Inflammatory macrophage (primary cell): ENCODE measurements at places on chromosomes 2 and 18.

- no peak for DNase-seq
Observed at GRCh38 chr2:182208421-182208820, 218.4 kb downstream of the PDE1A start.

DNA sequence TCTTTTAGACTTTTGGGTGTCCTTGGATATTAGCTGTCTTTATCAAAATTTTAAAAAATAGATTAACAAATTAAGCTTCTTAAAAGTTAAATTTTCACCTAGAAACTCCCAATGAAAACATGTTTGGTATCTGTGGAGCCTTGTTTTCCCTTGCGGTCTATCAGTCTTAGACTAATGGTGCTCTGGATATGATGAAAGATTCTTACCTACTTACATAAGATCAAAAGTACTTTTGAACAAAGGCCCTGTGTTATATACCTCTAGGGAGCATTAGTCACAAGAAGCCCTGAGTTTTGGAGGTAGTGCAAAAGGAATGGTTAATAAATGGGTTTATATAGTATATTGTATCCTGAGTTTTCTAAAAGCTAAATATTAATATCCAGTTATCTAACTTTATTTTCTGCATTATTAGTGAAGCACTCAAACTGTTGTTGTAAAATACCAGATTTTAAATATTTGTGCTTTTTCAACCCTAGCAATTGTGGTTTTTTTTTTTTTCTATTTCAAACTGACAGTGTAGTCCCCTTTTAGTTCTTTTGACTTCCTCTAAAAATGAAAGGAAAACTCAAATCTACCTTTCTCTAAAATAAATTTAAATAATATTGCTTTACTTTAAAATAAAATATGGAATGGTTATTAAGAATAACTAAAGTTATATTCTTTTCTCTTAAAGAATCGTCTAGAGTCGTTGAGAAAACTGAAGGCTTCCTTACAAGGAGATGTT is 18.1 kb downstream of the NDC80 start:
- no peak for DNase-seq

DNA sequence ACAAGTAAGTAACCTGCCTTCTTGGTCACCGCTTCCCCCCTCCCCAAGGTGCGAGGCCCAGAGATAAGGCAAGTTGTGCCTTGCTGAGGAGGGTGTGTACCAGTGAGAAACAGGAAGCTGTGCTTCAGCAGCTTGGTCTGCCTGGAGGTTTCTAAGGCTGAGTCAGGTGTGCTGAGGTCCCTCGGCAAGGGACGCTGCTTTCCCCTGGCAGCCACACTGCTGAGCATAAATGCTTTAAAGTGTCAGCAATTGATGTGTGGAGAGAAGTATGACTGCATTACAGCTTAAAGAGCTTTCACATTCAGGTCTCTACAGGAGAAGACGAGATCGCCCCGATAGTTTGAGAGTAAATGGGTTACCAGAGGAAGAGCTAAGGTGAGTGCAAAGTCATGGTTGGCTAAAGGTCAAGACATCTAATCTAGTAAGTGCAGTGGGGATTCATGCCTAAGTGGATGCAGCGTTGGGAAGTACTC is 86.9 kb downstream of the LIMS1 start:
- no peak for DNase-seq

DNA sequence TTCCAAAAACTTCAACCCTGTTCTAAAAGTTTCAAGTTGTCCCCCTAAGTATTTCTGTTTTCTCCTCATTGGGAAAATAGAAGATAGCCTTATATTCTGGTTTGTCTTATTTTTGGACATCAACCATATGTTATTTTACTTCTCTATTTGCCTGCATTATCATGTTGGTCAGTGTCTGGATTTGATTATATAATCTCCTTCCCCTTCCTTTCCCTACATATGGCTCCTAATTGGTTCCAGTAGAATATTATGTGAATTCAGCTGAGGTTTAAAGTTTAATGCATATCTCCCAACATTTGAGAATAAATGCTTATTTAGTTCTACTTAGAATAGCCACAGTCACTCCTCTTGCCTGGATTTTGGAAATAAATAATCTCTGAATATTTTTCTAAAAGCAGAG is 66.9 kb downstream of the OXER1 start:
- DNase-seq = no peak

GRCh38 chr2:44706681-44707553 is 234.6 kb upstream of the SIX3 start:
- no peak for DNase-seq

DNA sequence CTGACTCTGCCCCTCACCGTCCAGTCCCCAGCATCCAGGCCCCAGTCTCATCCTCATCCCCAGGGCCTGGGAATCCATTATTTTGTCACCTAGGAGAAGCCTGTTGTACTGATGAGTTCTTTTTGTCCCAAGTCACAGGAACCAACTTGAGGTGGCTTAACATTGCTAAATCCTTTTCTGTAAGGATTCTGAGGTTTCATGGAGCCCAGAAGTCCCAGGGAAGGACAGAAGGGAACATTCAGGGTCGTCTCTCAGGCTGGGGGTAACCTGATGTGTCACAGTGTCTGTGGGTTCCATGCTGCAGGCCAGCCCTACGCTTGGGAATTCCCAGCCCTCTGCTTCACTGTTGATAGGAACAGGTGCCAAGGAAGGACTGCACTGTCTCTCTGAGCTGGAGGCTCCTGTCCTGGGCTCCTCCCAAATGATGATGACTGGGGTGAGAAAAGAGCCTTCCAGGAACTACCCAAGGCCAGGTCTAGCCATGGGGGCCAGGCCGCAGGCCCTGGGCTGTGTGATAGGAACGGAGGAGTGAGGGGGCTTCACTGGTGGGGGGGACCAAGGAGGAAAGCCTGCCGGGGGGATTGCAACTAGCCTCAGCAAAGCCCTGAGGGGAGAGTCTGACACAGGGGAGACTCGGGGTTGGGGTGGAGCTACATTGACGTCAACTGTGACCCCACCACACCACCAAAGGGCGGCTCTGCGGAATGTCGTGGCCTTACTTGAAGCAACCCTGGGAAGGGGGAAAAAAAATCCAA is 145.7 kb downstream of the SMAD7 start:
- no peak for DNase-seq

GRCh38 chr2:218708086-218708485 is 2.5 kb upstream of the TTLL4 start:
- DNase-seq = no peak

DNA sequence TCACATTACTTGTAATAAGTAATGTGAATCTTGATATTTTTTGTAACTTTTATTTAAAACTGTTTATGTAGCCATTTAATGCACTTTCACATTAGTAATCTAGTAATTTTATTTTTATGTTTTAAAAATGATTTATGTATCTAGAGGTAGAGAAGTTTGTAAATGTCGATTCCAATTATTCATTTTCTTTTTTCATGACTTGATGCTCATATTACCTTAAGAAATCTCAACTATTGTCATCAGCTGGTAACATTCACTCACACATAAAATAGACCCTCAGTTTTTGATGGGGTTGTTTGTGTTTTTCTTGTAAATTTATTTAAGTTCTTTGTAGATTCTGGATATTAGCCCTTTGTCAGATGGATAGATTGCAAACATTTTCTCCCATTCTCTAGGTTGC is 351.7 kb upstream of the CDH7 start:
- DNase-seq = no peak

GRCh38 chr18:51068105-51068504 is 38.1 kb downstream of the SMAD4 start:
- DNase-seq = no peak

- DNase-seq = peak; percentile 72
Observed at GRCh38 chr18:76932026-76932819, 109.9 kb downstream of the ZNF236 start.
